EH (cell line): ENCODE measurements at places on chromosomes 3 and 15.

GRCh38 chr15:65275728-65276126 is 11.0 kb downstream of the PARP16 start:
- peak; percentile 46 for DNase-seq

DNA sequence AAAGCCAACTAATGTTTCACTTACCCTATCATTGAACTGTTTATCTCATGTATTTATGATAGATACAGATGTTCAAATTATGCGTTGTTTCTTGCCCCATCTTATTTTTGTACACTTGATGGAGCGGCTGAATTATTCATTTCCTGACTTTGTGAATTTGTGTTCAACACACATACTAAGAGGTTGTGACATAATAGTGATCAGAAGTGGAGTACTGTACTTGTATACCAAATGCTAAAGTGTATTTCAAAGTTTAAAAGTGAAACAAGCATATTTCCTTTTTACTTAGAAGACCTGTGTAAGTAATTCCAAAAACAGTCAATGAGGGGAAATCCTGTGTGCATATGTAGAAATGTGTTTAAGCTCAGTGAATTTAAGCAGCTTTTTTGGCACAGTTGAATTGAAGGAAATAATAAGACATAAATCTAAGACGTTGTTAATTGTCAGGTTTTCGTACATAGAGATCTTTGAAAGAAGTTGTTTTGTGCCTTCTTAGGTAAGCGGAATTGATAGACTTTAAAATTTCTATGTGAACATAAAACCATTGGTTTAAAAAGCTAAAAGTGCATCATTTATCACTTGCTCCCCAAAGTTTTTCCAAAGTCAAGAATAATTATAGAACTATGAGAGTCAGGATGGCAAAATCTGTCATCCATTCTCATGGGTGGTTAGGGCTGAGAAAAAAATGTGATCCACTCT is 1.9 kb downstream of the NFKBIZ start:
- DNase-seq: no peak

- DNase-seq: peak; percentile 6
Observed at GRCh38 chr15:56261854-56262509, 18.3 kb upstream of the RFX7 start.

DNA sequence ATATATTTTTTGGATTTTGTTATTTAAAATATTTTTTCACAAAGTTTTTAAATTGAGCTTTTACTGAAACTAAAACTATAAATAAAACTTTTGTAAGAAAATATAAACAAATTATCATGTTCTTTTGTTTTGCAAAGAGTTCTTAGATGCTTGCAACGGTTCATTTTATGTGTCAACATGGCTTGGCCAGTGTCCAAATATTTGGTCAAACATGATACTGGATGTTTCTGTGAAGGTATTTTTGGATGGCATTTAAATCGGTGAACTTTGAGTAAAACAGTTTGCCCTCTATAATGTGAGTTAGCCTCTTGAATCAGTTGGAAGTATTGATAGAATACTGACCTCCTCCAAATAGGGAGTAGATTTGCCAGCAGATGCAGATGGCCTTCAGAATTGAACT is 612.6 kb upstream of the NECTIN3 start:
- peak; percentile 10 for DNase-seq

DNA sequence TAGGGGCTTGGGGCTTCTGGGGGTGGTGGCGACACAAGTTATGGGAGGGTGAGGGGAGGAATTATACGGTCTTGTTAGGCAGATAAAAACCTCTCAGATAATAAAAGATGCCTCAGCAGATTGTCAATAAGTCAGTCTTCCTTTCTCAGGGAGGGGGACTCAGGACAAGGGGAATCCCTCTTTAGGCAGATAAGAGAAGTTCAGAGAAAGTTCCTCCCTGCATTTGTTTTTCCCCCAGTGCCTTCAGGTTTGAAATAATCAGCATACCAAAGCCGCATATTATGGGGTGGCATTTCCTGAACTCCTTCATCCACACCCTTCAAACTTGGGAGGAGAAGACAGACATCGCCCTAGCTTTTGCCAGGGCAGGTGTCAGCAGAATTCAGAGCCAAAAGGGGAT is 8.5 kb downstream of the PPCDC start:
- peak; percentile 15 for DNase-seq

- peak; percentile 7 for DNase-seq
Observed at GRCh38 chr15:87710406-87710805, 546.1 kb downstream of the NTRK3 start.

- DNase-seq: no peak
Observed at GRCh38 chr3:60513241-60513640, 738.0 kb downstream of the FHIT start.

DNA sequence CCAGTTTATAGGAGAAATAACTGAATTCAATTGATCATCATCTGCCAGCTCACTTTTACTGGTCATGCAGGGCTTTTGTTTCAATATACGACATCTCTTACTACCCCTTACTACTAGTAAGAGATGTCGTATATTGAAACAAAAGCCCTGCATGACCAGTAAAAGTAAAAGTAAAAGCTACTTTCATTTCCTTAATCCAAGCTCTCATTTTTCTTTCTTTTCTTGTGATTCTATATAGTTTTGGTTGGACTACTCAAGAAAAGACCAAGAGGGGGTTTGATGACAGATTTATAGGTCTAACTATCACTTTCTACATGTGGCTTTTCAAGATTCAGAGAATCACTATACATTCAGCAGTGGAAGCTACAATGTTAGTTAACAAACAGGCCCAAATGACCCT is 1237.3 kb downstream of the ROBO2 start:
- no peak for DNase-seq

DNA sequence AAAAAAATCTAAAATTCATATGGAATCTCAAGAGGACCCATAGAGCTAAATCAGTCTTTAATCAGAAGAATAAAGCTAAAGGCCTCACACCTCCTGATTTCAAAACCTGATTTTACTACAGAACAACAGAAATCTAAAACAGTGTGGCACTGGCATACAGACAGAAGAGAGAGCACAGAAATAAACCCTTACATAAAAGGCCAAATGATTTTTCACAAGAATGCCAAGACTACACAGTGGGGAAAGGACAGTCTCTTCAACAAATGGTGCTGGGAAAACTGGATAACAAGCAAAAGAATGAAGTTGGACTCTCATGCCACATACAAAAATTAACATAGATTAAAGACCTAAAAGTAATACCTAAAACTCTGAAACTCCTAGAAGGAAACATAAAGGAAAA is 10.1 kb downstream of the TOP2B start:
- no peak for DNase-seq
